ENCODE measurements at places on chromosomes 16 and 17. TPM values are rescaled to one million over a fixed set of nuclear protein-coding genes. Genes with fewer than 3 reads are reported as not detected.

GRCh38 chr17:3727041-3727440 is 3.3 kb downstream of the HASPIN start:
- DNase-seq, result no peak

DNA sequence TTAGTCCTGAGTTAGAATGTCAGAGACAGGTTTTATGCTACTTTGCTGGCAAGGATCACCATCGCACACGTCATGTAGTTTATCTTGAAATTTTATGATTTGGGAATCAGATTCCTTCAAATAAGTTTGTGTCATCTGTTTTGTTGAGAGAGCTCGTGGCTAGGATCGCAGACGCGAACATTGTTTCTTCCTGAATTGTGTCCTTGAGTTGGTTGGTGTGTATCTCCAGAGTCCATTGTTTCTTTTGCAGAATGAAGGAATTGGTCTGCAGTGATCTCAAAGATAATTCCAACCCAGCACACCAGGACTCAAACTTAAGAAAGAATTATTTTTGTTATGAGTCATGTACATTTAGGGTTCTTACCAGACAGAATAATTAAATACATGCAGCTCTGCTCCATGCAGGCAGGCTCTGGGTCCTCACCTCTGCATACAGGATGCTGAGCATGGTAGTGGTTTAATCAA is 51.6 kb downstream of the PRKCA start:
- no peak for DNase-seq

GRCh38 chr17:14119546-14119945 is 50.2 kb downstream of the COX10 start:
- no peak for DNase-seq

DNA sequence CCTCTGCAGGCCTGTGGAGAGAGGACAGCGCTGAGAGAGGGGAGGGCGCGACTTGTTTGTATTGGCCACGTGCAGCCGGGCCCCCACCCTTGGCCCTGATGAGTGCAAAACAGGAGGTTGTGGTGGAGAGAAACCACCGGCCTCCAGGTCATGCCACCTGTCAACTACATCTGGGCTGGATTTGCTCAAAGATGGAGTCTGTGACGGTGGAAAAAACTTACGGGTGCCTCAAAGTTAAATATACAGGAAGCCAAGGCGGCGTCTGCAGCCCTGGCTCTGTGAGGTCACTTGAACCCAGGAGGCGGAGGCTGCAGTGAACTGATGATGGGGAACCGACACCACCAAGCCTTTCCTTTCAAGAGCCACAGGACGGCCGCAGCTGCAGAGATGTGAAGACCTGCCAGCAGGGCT is 15.7 kb downstream of the C16orf74 start:
- no peak for DNase-seq

- DNase-seq, result no peak
Measured at GRCh38 chr17:13417381-13417950, 184.3 kb downstream of the HS3ST3A1 start.

DNA sequence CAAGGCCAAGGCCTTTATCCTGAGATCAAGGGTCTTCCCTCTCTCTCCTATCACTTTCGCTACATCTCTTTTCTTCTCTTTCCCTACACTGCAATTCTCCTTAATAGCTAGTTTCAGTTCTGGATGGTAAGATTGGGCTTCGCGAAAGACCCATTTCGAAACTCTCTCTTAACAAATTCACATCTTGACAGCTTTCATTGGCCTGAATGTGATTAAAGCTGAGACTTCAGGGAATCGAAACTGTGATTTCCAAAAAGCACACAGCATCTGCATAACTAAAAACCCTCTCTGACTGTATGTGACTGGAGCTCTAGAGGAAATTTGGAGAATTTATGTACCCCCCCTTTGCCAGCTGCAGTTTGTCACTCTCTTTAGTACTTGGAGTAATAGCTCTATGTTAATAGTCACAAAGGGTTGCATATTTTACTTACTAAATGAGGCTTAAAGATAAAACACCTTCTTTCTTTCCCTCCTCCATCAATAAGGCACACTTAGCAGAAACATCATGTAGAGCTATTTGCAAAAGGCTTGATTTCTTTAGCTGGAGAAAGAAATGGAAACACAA is 105.3 kb upstream of the FAM20A start:
- no peak for DNase-seq

DNA sequence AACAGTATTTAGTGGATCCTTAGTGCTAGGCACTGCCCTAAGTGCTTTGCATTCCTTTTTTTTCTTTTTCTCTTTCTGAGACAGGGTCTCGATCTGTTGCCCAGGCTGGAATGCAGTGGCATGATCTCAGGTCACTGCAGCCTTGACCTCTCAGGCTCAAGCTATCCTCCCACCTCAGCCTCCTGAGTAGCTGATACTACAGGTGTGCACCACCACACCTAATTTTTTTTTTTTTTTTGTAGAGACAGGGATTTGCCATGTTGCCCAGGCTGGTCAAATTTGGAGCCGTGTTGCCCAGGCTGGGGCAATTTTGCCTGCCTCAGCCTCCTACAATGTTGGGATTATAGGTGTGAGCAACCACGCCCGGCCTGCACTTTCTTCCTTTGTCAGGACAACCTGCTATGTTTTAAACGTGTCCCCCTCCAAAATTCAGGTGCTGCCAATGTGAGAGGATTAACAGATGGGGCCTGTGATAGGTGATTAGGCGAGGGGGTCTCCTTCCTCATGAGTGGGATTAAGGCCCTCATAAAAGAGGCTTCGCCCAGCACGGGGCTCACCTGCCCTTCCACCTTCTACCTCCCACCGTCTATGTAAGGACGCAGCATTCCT is 5.4 kb downstream of the NQO1 start:
- DNase-seq, result no peak

DNA sequence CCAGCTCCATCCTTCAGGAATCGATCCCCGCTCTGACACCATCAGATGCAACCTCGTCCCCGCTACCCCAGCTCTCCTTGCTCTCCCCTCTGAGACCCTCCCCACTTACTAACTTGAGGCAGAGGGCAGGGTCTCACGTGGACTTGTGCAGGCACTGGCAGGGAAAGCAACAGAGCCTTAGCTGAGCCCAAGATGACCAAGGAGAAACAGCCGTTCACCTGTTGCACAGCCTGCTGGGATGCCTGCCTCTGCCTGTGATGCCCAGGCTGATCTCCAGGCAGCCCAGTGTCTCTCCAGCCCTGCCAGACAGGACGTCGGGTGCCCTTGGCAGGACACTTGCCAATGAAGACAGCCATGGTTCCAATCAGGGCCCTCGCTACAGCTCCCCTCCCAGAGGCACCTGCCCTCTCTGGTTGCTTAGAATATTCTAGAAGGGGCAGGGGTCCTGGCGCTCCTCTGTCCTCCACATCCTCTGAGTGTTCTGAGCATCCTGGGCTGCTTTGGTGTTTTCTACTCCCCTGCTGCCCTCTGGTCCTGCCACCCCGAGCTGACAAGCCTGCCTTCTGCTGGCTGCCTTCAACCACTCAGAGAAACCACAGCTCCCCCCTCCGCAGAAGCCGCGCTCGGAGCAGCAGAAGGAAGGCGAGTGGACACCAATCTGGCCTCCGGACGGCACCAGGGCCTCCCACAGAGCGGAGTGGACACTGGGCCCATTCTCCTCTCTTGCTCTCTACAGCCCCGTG is 6.7 kb downstream of the CEP295NL start:
- DNase-seq, result no peak

GRCh38 chr17:53186001-53186400 is 636.7 kb upstream of the KIF2B start:
- no peak for DNase-seq

DNA sequence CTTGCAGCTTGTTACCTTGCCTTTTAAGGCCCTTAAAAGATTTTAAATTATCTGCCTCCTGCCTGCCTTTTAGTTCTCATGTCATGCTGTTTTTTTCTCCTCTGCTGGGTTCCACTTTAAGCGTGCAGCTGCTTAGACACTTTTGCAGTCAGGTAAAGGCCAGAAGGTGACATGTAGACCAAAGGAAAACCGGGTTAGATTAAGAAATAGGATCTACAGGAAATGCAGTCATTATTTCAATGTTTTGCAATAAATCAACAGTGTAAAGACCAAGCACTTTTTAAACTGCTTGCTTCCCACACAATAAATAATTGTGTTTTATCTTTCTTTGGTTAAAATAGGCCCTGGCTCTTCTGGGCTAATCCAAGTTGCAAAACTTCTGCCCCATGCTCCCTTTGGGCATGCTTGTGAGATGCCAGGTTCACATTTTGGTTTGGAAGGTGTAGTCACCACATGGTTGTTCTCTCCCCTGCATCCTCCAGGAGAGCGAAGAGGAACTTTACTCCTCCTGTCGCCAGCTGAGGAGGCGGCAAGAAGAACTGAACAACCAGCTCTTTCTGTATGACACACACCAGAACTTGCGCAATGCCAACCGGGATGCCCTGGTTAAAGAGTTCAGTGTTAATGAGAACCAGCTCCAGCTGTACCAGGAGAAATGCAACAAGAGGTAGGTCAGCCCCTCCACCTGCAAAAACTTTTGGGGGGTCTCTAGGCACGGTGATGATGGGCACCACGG is 54.9 kb downstream of the SDR42E1 start:
- no peak for DNase-seq

- DNase-seq, result no peak
Measured at GRCh38 chr17:33475594-33475993, 182.5 kb upstream of the ASIC2 start.

GRCh38 chr17:79529661-79530081 is 81.2 kb downstream of the RBFOX3 start:
- no peak for DNase-seq

Gene DNAI2
- total RNA-seq, result not detected

Gene CD300C
- total RNA-seq, result not detected

Gene HP
- not detected for total RNA-seq

Gene TP53TG3D
- not detected for total RNA-seq

Gene TEDC2
- 29.1 TPM for total RNA-seq
